ENCODE measurements at places on chromosomes 11 and 22.

DNA sequence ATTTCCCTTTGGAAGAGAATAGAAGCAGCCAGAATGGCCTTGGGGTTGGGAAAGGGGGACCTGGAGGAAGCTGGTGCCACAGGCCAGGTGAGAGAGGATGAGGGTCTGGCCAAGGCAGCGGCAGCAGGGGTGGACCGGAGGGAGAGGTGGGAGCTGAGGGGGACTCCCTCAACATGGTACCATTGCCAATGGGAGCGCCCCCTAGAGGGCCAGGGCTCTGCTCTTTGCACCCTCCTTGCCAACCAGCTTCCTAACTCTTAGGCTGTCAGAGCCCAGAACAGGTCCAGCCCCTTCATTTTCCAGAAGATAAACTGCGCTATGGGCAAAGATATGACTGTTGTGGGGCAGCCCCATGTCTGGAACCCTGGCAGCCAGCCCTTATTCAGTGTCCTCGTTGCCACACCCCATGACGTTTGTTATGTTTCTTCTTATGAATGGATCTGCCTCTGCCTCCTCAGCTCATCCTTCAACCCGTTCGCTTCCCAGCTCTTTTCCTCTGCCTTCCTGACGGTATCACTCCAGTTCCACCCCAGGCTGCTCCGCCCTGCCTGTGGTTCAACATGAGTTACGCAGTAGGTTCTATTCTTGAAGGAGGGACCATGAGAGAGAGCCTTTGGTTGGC, 185.2 kb downstream of the GRIK4 start:
- no peak for DNase-seq

DNA sequence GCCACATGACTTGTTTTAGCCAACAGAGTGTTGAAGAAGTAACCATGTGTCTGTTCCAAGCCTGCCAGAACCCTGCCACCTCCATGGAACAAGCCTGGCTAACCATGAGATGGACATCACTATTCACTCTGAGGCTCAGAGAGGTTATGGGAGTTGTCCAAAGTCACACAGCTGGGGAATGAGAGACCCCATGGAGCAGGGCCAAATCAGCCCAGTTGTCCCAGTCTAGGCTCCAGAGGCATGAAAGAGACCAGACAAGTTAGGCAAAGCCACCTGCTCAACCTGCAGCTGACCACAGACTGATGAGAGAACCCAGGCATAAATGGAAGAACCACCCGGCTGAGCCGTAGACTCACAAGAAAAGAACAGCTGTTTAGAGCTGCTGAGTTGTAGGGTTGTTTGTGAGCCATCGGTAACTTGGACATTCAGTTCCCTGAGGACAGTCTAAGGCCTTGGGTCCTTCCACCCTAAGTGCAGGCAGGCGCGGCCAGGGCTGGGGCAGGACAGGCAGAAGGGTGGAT, 74.7 kb upstream of the PHF21B start:
- DNase-seq, result no peak

GRCh38 chr11:76623171-76623883, 47.2 kb downstream of the LRRC32 start:
- DNase-seq, result no peak

DNA sequence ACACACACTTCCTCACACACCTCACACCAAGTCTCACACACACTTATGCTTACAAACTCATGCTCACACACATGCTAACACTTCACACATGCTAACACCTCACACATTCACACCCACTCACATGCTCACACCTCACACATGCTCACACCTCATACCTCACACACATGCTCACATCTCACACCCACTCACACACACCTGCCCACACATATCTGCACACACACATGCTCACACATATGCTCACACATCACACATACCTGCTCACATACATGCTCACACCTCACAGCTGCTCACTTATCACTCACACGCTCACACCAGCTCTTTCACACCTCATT, 4.5 kb upstream of the MYBPC3 start:
- DNase-seq, result no peak

GRCh38 chr11:130865774-130866114, 50.5 kb downstream of the SNX19 start:
- no peak for DNase-seq

GRCh38 chr11:106920899-106921509, 97.3 kb downstream of the GUCY1A2 start:
- DNase-seq, result no peak

DNA sequence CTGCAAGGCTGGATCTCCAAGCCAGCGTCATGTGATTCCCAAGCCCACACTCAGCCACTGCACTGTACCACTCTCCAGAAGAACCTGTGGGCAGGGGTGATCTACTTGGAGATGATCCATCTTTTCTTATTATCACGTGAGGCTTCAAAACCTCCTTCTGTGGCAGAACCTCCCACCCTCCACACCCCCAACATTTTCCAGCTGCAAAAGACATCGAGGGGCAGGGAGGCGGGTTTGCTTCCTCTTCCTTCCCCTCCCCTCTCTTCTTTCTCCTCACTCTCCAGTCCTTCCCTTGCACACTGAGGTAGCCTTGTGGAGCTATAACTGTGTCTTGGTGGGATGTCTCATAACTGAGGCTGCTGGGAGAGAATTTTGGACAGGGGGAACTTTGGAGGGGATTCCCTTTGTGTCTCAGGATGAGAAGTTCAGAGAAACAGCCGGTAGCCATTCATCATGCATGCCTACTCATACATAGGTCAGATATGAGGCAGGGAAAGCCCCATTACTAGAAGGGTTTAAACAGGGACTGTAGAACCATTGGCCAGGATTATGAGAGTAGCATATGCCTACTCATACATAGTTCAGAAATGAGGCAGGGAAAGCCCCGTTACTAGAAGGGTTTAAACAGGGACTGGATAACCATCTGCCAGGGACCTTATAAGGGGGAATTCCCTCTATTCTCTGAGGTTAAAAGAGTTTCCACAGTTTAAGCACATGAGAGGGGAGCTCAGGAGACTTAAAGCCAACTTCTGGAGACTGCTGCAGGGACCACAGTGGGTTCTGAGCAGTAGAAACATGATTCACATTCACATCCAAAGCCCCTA, 420.7 kb upstream of the CADM1 start:
- no peak for DNase-seq

GRCh38 chr11:12981676-12982522, 27.2 kb upstream of the RASSF10 start:
- DNase-seq, result no peak

- no peak for DNase-seq
These were observed 392.2 kb downstream of the ETS1 start for GRCh38 chr11:128195057-128195751.

DNA sequence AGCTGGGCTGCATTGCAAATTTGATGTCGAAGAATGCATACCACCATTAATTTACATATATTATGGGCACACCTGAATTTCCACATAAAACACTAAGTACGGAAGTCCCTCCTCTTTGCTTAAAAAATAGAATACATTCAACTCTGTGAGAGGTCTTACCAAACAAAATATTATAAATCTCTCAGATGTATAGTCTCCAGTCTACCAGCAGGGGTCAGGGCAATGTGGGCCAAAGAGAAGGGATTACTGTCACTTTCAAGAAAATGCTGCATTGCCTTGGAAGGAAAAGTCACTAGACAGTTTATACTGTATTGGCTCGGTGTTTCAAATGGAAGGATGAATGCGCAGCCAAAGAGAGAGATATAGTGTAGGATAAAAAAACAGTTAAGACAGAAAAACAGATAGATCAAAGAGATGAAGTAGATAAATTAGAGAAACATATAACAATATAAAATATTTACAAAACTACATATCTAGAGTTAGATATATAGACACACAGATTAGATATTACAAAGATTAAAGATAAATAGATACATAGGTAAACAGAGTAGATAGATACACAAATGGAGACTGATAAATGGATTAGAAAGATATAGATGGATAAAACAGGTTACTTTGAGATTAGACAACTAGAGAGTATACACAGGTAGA, 20.9 kb downstream of the SERGEF start:
- no peak for DNase-seq

- no peak for DNase-seq
These were observed 4.4 kb downstream of the OR4S2 start for GRCh38 chr11:55652560-55652959.

DNA sequence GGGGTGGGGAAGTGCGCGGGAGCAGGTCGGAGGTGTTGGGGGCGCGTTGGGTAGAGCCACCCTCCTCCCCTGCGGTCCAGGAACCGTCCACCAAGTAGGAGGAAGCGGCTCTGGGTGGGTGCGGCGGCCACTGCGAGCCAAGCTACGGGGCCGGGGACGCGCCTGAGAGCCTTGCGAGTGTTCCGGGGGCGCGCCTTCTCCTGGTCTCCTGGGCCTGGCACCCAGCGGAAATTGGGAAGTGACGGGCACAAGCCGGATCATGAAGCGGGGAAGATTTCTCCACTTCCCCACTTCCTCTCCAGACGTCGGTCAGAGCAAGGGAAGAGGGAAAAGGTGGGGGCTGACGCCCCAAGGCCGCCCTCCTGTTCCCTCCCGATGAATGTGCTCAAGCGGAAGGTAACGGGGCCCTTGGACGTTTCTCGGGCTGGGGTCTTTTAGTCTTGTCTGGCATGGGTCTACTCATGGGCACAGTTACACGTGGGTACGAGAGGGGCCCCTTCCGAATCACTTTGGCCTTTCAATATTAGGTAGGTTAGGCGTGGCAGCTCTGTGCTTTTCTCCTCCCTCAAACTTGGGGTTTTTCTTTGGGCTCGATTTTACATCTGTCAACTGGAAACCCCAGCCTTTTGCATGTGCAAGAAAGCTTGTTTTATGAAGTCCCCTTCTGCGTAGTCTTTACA, 865 bp downstream of the RBM14 start:
- DNase-seq, result no peak

GRCh38 chr11:114095899-114096298, 36.4 kb downstream of the ZBTB16 start:
- no peak for DNase-seq

DNA sequence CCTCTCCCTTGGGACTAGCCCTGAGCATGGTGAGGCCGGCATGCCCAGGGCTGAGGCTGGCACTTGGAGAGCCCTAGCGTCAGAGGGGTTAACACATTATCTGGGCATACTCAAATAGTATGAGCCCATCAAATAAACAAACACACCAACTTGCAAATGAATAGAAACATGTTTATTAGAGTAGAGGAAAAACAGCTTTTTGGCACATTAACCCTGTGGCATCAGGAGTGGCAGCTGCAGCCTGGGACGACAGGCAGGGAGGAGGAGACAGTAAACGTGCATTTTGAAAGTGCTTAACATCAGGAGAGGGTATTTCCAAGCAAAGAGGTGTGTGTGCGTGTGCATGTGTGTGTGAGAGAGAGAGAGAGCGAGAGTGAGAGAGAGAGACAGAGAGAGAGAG, 684.9 kb downstream of the NTM start:
- no peak for DNase-seq

Data from C1 segment of cervical spinal cord (tissue), 14 donors.